Activated CD8-positive, alpha-beta memory T cell treated with anti-CD3 and anti-CD28 coated beads, Interleukin-2, amount 50 U/mL, for 48 hours (primary cell): ENCODE measurements at places on chromosomes 13 and 19.

DNA sequence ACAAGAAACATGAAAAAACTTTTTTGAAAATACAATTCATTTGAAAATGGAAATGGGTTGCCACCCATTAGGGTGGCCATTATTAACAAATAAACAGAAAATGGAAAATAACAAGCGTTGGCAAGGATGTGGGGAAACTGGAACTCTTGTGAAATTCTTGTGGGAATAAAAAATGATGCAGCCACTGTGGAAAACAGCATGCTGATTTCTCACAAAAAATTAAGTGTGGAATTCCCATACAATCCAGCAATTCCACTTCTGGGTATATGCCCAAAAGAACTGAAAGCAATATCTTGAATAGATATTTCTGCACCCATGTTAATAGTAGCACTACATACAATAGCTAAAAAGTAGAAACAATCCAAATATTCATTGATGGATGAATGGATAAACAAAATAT is 165.2 kb downstream of the DCLK1 start:
- no peak for DNase-seq

DNA sequence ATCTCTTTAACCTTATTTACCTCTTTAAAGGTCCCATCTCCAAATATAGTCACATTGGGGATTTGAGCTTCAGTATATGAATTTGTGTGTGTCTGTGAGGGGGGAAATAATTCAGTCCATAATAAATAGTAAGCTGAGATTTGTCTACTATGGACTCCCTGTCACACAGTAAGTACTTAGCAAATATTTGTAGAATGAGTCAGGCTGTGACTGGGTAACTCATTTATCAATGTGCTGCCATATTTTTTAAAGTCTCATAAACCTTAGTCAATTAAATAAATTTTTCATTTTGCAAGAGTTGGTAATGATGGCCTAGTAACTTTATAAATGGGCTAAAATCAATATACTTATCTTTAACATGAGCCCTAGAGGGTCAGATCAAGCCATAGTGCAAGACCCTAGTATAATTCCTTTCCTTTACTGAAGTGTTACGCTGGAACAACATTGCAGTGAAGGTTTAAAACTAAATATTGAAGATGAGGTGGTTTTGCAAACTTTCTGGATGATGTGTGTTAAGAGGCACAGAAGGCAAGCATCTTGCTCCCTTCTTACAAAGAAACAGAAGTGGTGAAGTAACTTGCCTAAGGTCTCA is 305.1 kb downstream of the KCNRG start:
- DNase-seq, result no peak

- DNase-seq, result no peak
Observed at GRCh38 chr19:38288123-38288855, 15.8 kb upstream of the C19orf33 start.

- DNase-seq, result no peak
Observed at GRCh38 chr19:32666084-32666483, 8.9 kb downstream of the ANKRD27 start.

GRCh38 chr13:28655561-28655960 is 3.4 kb upstream of the POMP start:
- DNase-seq, result no peak

GRCh38 chr13:82627183-82627582 is 1255.1 kb downstream of the SLITRK1 start:
- no peak for DNase-seq

- DNase-seq, result no peak
Observed at GRCh38 chr19:44600466-44600865, 12.9 kb upstream of the IGSF23 start.

DNA sequence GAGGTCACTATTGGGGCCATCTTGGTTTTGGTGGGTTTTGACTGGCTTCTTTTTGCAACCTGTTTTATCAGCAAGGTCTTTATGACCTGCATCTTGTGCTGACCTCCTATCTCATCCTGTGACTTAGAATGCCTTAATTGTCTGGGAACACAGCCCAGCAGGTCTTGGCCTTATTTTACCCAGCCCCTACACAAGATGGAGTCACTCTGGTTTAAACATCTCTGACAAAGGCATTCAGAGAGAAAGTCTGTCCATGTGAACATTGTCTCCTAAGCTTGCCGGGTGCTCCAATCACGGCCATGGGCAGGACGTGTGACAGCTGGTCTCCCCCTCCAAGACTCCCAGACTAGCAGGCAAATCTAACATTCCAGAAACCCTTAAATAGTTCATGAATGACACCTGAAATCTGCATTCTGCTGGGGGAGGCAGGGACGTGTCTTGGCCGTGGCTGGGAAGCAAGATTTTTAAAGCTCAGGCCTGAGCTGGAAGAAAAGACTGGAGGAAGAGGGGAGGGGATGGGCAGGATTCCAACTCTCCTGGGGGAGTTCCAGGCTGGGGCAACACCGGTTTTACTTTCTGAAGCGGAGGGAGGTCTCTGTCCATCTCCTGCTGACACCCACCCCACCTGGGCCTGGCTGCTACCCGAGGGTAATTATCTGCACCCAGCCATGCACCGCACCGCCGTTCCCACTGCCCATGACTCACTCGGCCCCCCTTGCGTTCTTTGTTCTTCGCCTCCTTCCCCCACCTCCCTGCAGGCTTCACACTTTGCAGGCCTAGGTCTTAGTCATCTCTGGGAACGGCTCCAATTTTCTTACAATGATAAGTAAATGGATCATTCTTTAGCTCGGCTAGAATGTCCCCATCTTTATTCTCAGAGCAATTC is 11.6 kb upstream of the OR1M1 start:
- DNase-seq, result no peak

DNA sequence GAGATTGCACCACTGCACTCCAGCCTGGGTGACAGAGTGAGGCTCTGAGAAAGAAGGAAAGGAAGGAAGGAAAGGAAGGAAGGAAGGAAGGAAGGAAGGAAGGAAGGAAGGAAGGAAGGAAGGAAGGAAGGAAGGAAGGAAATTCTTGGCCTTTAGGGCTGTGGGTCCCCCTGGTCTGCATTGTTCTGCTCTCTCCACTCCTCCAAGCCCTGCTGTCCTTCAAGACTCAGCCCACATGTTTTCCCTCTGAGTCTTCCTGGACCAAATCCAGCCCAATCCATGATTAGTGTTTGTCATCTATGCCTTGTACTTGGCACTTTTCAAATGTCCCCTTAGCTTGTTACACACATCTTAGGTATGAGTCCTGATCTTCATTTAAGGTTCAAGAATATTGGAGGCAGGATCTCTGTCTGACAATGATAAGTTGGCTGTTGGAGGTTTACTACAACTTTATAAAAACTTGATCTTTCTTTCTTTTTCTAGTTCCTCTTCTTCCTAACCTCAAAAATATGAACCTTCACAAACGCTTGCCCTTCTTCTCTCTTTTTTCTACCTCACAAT is 48.8 kb upstream of the INTS6 start:
- no peak for DNase-seq

- DNase-seq, result no peak
Observed at GRCh38 chr13:59979589-59979988, 184.1 kb downstream of the DIAPH3 start.

DNA sequence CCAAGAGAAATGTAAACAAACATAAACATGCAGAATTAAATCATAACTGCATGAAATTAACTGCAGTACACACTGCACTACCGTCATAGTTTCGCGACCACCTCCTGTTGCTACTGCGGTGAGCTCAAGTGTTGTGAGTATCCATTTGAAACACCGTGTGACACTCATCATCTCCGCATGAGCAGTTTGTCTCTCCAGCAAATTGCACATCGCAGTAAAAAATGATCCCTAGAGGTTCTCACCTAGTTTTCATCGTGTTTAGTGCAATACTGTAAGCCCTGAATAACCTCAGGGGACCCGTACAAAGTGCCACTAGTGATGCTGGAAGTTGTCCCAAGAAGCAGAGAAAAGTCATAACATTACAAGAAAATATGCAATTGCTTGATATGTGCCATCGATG is 147.7 kb downstream of the DPF1 start:
- no peak for DNase-seq

DNA sequence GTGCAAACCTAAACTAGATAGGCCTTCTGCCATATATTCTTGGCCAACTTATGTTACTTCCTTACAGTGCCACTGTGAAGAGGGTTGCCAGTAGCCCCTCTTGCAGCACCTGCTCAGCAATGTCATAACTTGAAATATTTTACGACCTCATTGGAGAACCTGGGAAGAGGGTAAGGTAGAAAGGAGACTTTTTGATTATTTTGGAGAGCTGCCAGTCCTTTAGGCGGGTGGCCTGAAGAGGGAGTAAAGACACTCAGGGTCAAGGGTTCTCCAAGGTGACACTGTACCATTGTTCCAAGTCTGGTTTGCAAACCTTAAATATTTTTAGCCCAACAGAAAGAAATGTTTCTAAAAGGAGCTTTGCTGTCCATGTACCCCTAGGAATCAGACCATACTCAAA is 118.3 kb downstream of the FLT1 start:
- DNase-seq, result no peak

- peak; percentile 62 for DNase-seq
Observed at GRCh38 chr13:113815151-113816058, 48.5 kb downstream of the GAS6 start.

DNA sequence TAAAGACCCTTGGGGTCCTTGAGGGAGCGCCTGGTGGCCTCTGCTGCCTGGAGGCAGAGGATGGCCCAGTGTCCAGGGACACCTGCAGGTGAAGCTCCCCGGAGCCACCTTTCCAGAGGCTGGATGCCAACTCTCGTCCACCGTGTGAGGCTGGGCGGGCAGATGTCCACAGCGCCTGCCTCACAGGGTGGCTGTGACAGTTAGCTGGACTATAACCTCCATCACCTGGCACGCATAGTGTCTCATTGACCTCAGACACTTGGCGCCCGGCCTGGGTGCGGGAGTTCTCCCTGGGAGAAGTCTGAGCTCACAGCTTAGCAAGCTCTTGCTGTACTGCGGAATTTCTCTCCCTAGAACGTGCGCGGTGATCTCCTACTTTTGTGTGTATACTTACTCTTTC is 9.8 kb downstream of the BICRA start:
- no peak for DNase-seq

GRCh38 chr13:30864433-30865122 is 41.5 kb upstream of the MEDAG start:
- DNase-seq, result no peak

GRCh38 chr13:58051396-58051795 is 419.9 kb downstream of the PCDH17 start:
- no peak for DNase-seq

DNA sequence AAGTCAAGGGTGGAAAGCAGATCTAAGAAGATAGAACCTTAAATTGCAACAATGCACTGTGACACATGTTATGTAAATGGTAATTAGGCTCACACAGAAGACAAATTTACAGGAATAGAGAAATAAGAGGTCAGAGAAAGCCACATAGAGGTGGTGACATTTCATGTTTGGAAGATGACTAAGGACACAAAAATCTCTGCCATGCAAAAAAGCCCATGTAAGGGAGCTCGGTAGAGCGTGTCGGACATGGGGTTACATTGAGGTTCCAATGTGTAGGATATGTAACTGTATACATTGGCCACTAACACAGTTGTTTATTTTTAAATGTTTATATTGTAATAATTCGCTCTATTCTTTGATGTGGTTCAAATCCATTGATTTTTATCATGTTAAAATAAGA is 33.7 kb downstream of the SUGT1 start:
- DNase-seq, result no peak

DNA sequence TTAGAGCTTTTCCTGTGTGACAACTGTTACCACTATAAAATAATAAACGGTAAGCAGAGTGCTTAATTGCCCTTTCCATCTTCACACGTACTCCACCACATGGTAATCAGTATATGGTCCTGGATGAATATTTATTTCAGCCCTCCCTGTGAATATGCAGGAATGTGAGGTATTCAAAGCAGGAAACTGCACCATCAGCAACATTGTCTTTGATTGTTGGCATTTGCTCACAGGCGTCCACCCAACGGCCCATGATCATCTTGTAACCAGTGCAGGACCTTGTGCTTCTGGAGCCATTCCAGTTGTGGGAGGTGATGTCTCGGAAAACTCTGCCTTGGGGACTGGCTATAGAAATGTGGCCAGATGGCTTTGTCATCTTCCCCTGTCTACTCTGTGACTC is 132.6 kb downstream of the COG6 start:
- no peak for DNase-seq

GRCh38 chr19:32067685-32068084 is 277.7 kb upstream of the ZNF507 start:
- no peak for DNase-seq

GRCh38 chr19:42426643-42427042 is 545 bp downstream of the LIPE start:
- no peak for DNase-seq

DNA sequence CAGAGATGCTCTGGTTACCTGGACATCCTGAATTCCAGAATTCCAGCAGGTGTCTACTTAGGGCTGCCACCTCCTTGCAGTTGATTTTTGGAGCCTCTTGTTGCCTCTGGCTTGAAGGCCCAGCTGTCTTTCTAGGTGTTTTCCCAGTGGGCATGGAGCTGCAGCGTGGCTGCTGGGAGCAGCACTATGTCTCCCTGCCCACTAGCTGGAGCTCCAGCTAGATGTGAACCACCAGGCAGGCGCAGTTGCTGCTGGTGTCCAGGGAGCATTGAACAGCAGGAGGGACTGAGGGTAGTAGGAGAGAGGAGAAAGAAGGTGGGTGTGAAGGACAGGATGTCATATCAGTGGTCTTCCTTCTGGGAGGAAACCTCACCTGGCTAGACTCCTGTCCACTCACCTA is 9.9 kb upstream of the SELENOW start:
- no peak for DNase-seq

- no peak for DNase-seq
Observed at GRCh38 chr19:58586133-58586765, 13.1 kb upstream of the MZF1 start.

DNA sequence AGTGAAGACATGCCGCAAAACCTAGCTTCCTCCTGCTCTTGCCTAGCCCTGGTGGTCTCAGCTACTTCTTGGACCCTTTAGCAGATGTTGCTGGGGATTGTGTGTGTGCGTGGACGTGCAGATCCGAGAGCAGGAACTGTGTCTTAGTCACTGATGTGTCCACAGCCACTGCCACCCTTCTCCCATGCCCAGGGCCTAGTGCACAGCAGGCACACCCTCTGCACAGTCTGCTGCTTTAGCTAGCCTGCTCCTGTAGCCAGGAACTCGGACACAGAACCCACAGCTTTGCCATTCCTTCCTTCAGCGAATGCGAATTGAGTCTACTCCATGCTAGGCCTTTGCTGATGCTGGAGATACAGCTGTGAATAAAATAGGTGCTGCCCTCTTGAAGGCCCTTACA is 2.3 kb downstream of the CLPTM1 start:
- DNase-seq, result no peak

- DNase-seq, result no peak
Observed at GRCh38 chr13:35866801-35867200, 264.4 kb downstream of the DCLK1 start.

DNA sequence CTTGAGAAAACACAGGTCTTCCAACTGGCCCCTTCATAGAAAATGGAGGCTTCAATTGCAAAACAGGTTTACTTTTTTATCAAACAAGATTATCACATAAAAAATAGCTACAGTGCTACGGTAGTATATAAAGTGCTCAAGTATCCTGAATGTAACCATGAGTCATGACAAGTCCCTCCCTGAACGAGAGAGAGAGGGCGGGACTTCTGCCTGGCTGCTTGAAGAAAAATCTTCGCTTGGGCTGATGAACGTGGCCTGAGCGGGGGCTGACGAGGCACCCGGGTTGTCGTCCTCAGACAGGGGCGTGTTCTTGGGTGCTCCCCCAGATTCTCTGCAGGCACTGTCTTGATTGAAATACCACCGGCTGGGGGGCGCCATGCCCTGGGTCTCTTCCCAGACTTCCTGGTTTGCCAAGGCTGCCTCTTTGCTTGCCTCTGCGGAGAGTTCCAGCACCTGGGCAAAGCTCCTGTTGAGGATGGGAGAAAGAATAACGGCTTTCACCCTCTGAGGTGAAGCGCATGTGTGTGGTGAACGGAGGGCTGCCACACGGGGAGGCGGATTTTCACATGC is 23.2 kb upstream of the CPAMD8 start:
- DNase-seq, result no peak
